ENCODE measurements at places on chromosomes 4 and X.

GRCh38 chr4:102172341-102172740 lies 172.9 kb downstream of the SLC39A8 start:
- no peak for DNase-seq

GRCh38 chr4:26993539-26993938 lies 132.9 kb downstream of the STIM2 start:
- DNase-seq, result no peak

GRCh38 chr4:4717692-4718091 lies 141.8 kb upstream of the MSX1 start:
- DNase-seq, result no peak

GRCh38 chrX:152926279-152926678 lies 28.4 kb downstream of the ZNF185 start:
- DNase-seq, result no peak

- no peak for DNase-seq
These were observed 461.7 kb downstream of the RAPGEF2 start for GRCh38 chr4:159564615-159565014.

- DNase-seq, result no peak
These were observed 64.6 kb upstream of the PAGE1 start for GRCh38 chrX:49760290-49760890.

DNA sequence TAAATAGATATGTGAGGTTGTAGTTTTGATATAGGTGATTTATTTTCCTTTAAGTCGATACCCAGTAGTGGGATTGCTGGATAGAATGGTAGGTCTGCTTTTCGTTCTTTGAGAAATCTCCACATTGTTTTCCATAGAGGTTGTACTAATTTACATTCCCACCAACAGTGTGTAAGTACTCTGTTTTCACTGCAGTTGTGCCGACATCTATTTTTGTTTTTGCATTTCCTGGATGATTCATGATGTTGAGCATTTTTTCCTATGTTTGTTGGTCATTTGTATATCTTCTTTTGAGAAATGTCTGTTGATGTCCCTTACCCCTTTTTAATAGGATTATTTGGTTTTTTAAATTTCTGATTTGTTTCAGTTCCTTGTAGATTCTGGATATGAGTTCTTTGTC lies 120.7 kb downstream of the NAA11 start:
- no peak for DNase-seq

DNA sequence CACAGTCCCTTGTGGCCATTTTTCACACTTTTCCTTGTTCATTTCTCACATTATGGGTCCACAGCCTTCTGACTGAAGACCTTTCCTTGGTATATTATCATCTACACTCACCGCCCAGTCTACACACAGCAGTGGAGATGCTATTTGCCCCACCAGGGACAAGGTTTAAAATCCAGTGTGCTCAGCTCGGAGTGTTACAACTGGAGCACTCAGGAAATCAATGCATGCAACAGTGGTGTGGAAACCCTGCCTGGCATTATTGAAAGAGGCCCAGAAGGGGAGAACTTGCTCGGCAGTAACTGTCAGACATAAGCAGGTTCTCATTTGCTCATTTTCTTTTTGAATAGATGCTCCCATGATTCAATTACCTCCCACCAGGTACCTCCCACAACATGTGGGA lies 340.9 kb downstream of the DHRSX start:
- no peak for DNase-seq

DNA sequence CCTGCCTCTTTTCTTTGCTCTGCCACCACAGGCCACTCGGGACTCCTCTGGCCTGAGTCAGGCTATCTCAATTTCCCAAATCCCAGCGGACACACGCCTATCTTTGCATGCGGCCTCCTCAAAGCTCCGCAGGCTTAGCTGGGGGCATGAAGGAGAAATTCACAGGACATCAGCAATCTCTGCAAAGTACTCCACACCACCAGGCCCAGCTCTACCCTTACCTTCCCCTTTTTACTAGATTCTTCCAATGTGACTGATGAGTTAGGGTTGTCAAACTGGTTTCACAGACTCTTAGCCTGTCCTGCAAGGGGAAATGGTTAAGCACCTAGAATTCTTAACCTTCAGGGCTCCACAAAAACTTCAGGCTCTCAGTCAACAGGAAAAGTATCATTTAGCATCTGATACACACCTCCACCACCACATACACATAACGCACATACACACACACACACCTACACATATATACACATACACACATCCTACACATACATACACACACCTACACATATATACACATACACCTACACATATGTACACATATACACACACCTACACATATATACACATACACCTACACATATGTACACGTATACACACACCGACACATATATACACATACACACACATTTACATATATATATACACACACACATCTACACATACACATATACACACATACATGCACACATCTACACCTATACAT lies 349.1 kb downstream of the ANK2 start:
- no peak for DNase-seq

- no peak for DNase-seq
These were observed 126.9 kb upstream of the HAND2 start for GRCh38 chr4:173656898-173657297.

- DNase-seq, result no peak
These were observed 4.0 kb downstream of the TCEAL2 start for GRCh38 chrX:102129473-102129872.

GRCh38 chr4:101501421-101501820 lies 154.1 kb upstream of the PPP3CA start:
- DNase-seq, result no peak

GRCh38 chrX:10033375-10034007 lies 66.3 kb downstream of the CLDN34 start:
- no peak for DNase-seq

GRCh38 chrX:29215251-29215650 lies 628.0 kb downstream of the IL1RAPL1 start:
- no peak for DNase-seq

- DNase-seq, result peak; percentile 90
These were observed 175.5 kb downstream of the DHRSX start for GRCh38 chrX:2325076-2325784.

GRCh38 chr4:24007860-24008261 lies 118.0 kb upstream of the PPARGC1A start:
- no peak for DNase-seq

GRCh38 chr4:791898-792625 lies 33.9 kb downstream of the CPLX1 start:
- no peak for DNase-seq

- DNase-seq, result no peak
These were observed 116.6 kb upstream of the FRMPD4 start for GRCh38 chrX:12021698-12022097.

GRCh38 chr4:3655485-3655884 lies 110.7 kb upstream of the ADRA2C start:
- no peak for DNase-seq

DNA sequence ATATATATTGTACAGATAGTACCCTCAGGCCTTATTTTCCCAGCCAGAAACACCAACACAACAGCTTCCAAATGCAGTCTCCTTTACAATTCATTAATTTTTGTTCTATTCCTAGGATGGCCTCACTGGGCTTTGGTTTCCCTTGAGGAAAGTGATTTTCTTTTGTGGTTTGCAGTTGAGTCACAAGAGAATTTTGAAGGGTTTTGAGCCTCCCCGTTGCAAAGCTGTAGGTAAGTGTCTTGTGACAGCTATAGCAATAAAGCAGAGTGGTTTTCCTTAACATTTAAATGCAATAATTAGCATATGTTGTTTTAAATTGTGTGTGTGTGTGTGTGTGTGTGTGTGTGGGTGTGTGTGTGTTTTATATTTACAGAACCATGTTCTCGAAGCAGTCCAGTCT lies 54.1 kb upstream of the WDR17 start:
- DNase-seq, result no peak

DNA sequence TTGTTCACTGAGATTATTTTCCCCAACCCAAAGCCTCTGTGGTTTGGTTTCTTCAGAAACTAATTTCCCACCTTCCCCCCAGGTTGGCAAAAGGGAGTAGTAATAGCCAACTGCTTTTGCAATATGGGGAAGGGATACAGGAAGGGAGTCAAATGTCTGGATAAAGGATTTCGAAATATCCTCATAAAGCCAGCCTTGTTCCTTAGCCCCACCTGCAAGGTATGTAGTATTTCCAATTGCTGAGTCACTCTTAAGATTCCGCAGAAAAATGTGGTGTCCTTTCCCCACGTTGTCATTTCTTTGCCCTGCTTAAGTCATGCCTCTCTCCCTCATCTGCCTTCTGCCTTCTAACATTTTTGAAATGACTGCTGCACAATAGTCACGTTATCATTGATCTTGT lies 138.8 kb upstream of the DCAF8L1 start:
- no peak for DNase-seq

DNA sequence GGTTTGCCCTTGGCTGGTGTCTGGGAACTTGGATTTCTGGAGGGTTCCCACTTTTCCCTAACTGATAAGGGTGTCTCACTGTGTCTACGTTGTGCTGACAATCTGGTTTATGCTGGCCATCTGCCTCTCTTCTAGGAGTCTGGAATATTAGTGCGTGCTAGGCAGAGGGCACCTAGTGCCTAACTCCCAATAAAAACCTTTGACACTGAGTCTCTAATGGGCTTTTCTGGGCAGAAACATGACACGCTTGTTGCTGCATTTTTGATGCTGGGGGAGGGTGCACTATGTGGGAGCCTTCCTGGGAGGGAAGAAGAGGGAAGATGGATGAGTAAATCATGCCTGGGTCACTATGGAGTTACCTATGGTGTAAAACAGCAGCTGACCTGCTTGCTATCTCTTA lies 16.3 kb upstream of the ZNF41 start:
- no peak for DNase-seq

DNA sequence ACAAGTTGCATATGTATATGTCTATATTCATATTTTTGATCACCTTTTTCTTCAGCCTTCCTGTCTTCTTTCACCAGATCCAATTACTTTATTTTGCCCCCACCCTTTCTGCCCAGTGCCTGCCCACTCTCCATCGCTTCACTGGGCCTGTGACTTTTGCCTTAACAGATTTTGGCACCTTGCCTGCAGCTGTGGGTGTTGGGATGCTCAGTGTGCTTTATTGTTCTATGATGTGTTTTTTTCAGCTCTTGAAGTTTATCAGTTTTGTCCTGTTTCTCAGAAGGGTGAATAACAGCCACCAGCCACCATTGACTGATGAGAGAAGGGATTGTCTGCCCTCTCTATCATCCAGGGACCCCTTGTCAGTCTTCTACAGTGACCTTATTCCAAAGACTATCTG lies 77.2 kb upstream of the GALNT7 start:
- no peak for DNase-seq

GRCh38 chr4:46656071-46656470 lies 253.0 kb downstream of the COX7B2 start:
- DNase-seq, result no peak

DNA sequence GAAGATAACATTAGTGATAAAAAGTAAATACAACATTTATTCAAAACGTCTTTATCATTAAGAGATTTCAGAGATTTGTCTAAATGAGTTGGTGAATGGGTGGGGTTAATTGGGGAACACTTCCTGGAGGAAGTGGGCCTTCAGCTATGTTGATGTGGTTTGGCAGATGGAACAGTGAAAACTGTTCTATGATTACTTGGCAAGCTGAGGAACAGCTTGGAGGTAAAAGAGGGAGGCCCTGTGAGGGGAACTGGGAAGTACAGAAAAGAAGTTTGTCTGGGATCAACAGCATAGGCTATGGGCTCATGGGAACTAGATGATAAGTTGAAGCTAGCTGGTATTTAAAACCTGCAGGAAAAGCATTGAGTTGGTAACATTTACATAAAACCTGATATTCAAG lies 26.0 kb downstream of the OCRL start:
- DNase-seq, result no peak

DNA sequence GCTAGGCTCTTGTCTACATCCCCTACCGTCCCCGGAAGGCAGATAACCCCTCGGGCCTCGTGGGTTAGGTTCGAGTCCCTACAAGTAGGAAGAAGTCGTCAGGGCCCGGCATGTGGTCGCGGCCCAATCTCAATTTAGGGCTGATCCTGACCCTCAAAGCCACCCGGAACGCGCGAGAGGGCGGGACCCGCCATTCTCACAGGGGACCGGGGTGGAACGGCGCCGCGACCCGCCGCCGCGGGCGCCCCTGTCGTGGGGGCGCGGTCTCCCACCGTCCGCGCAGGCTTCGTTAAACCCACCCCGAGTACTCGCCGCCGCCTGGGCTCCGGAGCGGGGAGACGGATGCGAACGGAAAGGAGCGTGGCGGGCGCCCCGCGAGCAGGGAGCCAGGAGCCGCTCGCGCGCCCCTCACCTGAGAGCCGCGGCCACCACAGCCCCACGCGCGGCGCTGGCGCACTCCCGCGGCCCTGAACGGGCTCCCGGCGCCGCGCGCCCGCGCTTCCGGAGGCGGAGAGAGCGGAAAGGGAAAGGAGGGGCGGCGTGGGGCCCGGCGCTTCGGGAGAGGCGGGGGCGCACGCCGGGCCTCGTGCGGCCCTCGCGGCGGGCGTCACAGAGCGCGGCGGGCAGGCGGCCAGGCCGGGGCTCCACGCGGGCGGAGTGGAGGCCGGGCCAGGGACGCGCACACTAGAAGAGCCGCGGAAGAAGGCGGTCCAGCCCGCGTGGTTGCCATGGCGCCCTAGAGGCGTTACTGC lies at the start of gene CFAP97:
Gene CFAP97 (minus strand): TSS at position 515 of the 752 bp plus-strand sequence. CDS start 12,804 bp downstream, outside the sequence.
- peak; percentile 87 for DNase-seq

DNA sequence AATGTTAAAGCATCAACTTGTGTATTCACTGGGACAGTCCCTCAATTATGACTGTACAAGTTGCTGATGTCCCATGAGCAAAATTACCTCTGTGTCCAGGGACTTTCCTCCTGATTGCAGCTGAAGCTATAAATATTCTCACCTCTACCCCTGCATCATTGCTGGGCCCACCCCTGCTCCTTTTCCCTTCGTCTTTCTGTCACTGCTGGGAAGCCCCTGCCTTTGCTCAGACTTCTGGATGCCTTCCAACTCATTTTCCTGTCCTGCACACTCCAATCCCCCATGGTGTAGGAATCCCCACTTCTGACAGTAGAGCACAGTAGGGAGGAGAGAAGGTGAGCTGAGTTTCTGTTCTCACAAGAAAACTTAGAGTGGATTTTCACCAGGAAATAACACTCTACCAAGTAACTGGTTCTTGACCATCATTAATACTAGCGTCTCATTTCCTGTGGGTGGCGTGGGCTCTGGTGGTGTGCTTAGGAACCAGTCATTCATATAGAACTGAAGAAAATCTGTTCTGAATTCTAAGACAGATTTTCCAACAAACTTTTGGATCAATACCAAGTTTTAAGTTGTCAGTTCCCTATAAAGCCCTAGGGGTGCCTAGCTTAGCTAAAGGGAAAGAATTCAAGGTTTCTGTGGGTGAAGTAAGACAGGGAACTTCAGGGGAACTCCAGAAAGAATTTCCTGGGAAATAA lies 136.2 kb upstream of the MED14 start:
- DNase-seq, result no peak

DNA sequence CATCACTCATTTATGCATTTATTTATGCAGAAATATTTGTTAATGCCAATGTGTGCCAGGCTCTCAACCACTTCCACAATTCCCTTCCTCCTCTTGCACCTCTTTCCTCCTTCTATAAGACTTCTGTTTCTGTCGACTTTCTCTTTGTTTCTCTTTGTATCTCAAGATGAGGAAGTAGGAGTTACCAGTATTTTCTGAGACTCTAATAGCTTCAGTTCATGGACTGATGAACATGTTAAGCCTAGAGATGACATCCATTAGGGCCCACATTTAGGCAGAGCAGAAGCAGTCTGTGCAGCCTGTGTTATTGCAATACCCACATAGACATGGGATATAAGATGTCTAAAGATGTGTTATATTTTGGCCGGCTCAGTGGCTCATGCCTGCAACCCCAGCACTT lies 241.8 kb upstream of the SMIM31 start:
- no peak for DNase-seq

- no peak for DNase-seq
These were observed 32.8 kb upstream of the PTTG2 start for GRCh38 chr4:37927434-37927833.

Measured in posterior cingulate gyrus (tissue), 11 donors.